Fibroblast of skin of right biceps (primary cell): ENCODE measurements at places on chromosomes 11 and 22.

- DNase-seq = no peak
Measured at GRCh38 chr11:67483831-67484665, 1.2 kb downstream of the AIP start.

DNA sequence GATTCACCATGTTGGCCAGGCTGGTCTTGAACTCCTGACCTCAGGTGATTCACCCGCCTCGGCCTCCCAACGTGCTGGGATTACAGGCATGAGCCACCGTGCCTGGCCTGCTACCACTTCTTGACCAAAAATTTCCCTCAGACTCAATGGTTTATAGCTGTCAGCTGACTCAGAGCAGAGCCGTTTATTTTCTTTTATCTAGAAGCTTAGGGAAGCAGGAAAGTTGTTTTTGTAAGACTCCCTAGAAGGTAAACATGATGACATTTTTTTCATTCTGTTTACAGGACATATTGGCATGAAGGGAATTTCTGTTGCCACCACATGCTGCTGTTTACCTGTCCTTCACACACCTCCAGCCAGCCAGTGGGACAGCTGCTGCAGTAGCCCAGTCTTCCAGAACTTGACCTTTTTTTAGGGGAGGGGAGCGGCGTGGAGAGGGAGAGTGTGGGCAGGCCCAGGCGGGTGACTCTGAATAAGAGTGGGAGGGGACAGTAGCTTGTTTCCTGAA lies 56.1 kb upstream of the PTPRJ start:
- DNase-seq = peak; percentile 72

GRCh38 chr11:92569726-92570125 lies 345.1 kb downstream of the FAT3 start:
- DNase-seq = no peak

GRCh38 chr11:47534704-47535251 lies 18.2 kb downstream of the CELF1 start:
- DNase-seq = no peak

DNA sequence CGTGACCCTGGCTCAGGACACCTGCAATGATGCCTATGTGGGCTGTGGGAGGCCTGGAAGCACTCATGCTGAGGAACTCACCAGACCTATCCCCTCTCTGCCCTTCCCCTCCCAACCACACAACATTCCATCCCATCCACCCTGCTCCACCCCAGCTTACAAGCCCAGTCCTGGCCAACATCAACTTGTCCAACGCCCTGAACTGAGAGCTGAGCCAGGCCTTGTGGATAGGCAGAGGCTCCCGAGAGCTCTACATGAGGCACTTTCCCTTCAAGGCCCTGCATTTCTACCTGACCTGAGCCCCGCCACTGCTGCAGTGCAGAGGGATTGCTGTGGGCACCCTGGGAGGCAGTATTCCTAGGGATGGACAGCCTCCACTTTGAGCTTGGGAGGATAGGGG lies 112.4 kb downstream of the PDE2A start:
- no peak for DNase-seq

DNA sequence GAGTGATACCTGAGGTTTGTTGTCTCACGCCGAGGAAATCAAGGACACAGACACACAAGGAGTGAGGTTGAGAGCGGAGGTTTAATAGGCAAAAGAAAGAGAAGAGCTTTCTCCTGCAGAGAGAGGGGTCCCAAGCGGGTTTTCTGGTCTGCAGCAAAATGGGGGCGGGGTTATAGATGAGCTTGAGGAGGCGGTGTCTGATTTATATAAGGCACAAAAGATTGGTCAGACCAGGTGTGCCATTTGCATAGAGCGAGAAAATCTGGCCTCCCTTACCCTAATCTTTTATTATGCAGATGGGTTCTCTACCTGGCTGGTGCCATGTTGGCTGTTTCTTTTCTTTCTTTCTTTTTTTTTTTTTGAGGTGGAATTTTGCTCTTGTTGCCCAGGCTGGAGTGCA lies 11.8 kb downstream of the C11orf96 start:
- DNase-seq = no peak

DNA sequence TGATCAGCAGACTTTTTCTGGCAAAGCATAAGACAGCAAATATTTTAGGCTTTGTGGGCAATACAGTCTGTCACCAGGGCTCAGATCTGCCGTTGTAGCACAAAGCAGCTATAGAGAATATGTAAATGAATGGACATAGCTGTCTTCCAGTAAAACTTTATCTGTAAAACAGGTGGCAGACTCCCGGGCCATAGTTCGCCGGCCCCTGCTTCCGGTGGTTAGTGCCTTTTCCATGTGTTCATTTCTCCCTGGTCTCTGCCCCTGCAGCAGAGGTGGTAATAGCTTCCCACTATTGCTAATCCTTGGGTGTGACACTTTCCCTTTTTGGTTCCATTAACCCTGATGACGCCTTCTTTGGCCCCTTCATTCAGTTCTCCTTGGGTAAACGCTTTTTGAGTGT lies 93.7 kb upstream of the LDLRAD3 start:
- no peak for DNase-seq

DNA sequence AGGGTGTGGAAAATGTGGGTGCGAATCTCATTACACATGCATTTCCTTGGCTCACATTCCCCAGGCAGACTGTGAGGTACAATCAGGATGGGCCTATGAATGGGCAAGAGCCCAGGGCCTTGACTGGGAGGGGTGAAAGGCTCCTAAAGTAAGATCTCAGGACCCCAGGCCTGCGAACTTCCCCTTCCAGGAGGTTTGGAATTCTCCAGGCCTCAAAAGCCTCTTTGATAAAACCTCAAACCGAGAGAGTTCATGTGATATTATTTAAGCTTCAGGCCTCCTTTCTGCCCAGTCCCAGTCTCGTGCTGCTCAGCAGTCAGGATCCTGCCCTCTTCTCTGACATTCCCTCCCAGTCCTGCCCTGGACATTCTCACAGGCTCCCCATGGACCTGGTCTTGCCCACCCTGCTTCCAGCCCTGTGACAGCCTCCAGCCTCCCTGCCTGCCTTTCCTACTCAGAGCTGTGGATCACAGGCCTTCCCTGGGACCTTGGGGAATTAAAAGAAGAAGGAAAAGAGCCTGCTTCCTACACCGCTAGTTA lies 37.3 kb upstream of the TEAD1 start:
- no peak for DNase-seq

GRCh38 chr11:64490562-64491216 lies 100.3 kb upstream of the SLC22A12 start:
- DNase-seq = no peak

DNA sequence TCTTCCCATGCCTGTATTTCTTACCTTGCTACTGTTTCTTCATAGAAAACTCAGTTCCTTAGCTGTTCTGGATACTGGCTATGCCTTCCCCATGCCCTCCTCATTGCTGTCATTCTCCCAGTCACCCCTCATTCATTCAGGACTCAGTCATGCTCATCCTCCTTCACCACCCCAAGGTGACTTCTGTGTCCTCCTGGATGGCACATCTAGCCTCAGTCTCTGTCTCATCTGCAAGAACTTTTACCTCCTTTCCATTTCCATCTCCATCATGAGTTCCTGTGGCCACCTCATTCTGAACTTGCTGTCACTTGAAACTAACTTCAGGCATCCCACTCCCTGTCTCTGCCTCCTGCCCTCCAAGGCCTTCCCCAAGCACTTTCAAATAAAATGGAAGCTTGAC lies 42.3 kb downstream of the PANX1 start:
- DNase-seq = no peak

GRCh38 chr22:43479962-43480361 lies 68.1 kb downstream of the MPPED1 start:
- no peak for DNase-seq

DNA sequence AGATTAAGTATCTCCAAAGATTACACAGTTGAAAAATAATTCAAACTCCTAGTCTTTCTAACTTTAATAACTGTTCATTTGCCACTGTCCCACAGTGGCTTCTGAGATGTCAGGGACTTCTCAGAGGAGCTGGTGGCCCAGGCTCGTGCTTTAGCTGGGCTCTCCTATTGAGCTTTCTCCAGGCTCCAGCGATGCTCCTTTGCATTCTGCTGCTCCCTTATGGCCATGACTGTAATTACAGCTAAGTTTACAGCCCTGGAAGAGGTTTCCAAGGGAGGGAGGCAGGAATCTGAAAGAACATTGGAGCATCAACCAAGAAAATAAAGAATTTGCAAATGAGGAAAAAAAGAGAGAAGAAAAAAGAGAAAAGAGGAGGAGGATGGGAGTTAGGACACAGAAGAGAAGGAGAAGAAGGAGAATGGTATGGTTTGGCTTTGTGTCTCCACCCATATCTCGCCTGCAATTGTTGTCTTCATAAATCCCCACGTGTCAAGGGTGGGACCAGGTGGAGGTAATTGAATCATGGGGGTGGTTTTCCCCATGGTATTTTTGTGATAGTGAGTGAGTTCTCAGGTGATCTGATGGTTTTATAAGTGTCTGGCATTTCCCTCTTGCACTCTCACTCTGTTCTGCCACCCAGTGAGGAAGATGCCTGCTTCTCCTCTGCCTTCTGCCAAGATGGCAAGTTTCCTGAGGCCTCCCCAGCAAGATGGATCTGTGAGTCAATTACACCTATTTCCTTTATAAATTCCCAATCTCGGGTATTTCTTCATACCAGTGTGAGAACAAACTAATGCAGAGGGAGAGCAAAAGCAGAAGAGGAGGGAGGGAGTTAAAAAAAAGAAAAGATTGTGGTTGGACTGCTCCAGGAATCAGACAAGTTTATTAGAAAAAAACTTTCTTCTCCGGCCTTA lies 857.0 kb downstream of the KCNA4 start:
- DNase-seq = peak; percentile 80

DNA sequence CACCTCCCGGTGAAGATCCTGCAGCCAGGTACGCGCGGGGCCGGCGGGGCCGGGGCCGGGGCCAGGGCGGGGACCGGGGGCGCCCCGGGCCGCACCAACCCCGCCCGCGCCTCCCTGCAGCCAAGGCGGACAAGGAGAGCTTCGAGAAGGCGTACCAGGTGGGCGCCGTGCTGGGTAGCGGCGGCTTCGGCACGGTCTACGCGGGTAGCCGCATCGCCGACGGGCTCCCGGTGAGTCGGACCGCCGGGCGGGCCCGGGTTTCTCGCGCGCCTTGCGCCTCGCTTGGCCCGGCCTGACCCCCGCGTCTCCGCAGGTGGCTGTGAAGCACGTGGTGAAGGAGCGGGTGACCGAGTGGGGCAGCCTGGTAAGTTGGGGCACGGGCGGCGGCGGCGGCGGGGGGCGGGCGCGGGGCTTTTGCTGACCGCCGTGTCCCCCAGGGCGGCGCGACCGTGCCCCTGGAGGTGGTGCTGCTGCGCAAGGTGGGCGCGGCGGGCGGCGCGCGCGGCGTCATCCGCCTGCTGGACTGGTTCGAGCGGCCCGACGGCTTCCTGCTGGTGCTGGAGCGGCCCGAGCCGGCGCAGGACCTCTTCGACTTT lies 531 bp downstream of the PIM3 start:
- peak; percentile 47 for DNase-seq

GRCh38 chr22:38316364-38317121 lies 690 bp downstream of the CSNK1E start:
- DNase-seq = peak; percentile 67

GRCh38 chr22:50260801-50261614 lies 475 bp downstream of the MAPK12 start:
- peak; percentile 64 for DNase-seq

DNA sequence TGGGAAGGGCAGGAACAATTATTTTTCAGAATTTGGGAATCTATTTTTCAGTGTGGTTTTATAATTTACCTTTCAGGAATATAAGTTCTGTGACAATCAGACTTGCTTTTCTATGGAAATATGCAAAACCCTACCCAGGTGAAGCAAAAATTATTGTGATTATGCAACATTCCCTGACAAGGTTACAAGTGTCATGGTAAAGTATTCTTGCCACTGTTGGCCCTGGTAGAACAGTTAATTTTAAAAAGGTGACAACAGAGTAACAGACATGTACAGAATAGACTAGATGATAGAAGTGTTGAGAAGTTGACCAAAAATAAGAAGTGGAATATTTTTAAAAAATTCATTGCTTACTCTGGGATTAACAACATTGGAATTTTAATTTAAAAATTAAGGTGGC lies 29.2 kb downstream of the TRAF6 start:
- no peak for DNase-seq

- peak; percentile 11 for DNase-seq
Measured at GRCh38 chr11:92264350-92264749, 39.7 kb downstream of the FAT3 start.

- DNase-seq = no peak
Measured at GRCh38 chr22:50603511-50604255, 3.1 kb downstream of the MAPK8IP2 start.

GRCh38 chr11:45455536-45455935 lies 169.4 kb upstream of the SYT13 start:
- DNase-seq = no peak

- no peak for DNase-seq
Measured at GRCh38 chr11:28483072-28483867, 375.1 kb downstream of the METTL15 start.

GRCh38 chr11:115181538-115181937 lies 322.7 kb downstream of the CADM1 start:
- no peak for DNase-seq

DNA sequence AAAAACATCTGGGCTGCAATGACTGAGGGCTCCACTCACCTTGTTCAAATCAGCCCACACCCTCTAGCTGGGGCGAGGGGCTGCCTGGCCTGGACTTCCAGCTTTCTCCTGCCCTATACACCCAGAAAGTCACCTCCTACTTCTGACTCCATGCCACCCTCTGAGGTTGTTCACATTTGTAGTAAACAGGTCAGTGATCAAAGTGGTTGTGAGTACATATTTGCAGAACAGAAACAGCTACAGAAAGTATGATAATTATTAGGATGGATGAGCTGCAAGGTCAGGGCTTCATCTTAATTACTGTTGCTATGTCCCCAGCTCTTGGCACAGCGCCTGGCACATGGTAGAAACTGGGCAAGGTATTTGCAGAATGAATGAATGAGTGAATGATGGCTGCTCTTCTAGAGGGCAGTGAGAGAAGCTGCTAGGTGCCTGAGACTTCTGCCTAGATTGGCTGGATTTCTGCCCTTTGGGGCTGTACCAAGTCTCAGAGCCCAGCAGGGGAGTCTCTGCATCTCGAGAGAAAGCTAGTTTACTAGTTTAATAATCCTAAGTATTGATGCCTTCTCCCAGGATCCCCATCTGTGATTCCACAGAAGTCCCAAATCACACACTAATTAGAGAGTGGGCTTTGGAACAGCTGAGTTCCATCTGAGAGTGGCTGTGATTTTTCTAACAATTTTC lies 36.0 kb downstream of the SYT13 start:
- no peak for DNase-seq

DNA sequence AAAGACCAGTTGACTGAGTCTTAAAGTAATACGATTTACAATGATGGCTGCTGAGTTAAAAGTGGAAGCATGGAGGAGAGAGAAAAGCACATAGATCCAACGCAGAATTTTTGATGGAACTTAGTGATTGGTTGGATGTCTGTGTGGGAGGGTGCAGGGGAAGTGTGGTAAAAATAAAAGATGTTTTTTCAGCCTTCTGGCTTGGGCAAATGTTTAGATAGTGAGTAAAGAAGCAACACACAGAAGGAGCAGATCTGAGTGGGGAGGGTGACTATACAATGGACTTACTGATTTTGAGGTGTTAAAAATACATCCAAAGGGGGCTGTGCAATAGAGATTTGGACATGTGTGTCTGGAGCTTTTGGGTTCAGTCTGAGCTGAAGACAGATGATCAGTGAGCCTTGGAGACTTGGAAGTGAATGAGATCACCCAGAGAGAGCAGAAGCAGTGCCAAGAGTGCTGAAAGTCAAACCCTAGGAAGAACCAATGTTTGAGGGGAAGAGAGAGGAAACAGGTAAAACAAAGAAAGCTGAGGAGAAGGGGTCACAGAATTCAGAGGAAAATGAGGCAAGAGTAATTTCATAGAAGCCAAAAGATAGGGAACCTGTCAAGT lies 8.6 kb downstream of the GRIA4 start:
- DNase-seq = no peak

GRCh38 chr11:105229257-105229656 lies 89.7 kb upstream of the CARD18 start:
- peak; percentile 56 for DNase-seq
